ENCODE measurements at places on chromosomes 1 and 21.

DNA sequence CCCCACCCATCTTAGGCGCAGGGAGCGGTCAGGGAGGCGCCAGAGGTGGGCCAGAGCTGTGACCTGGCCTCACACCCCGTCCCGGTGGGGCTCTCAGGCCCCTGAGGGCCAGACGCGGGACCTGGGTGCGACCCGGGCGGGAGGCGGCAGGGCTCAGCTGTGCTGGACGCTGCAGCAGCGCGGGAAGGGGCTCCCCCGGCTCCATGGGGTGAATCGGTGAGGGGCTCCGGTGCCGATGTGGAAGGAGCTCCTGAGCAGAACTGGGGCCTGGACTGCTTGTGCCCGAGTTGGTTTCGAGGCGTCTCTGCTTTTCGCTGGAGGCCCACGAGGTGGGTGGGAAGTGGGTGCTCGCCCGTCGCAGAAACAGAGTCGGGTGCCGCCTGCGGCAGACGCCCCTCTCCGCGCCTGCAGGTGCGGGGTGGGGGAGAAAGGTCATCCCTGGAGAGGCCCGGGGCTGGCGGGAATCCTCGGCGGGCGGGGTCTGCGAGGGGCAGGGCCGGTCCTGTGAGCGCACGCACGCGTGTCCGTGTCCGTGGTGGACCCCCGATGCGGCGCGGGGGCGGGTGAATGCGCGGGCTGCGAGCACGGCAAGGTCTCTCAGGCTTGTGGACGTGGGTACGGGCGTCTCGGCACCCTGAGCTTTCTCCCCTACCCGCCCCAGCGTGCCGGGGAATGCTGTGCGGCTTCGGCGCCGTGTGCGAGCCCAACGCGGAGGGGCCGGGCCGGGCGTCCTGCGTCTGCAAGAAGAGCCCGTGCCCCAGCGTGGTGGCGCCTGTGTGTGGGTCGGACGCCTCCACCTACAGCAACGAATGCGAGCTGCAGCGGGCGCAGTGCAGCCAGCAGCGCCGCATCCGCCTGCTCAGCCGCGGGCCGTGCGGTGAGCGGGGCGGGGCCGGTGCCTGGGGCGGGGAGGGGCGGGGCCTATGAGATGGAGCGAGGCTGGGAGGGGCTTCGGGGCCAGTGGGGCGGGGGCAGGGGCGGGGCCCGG lies 20.4 kb downstream of the AGRN start:
- DNase-seq = peak; percentile 28

- no peak for DNase-seq
These were observed 37.6 kb downstream of the PRKCZ start for GRCh38 chr1:2087766-2088165.

DNA sequence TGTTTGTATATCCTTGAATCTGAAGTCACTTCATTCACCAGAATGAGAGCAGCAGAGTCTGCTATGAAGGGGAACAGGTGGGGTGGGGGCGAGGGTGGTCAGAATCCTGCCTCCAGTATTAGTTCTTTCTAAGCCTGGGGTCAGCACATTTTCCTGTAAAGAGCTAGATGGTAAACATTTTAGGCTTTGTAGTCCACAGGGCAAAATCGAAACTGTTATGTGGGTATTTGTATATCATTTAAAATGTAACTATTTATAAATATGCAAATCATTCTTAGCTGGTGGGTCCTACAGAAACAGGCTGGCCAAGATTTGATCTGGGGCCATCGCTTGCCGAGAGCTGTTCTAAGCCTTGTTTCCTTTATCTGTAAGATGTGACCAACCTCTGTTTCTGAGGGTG lies 96.0 kb downstream of the IGSF21 start:
- DNase-seq = no peak

GRCh38 chr1:7531562-7532340 lies 239.3 kb upstream of the VAMP3 start:
- DNase-seq = no peak
